ENCODE measurements at places on chromosomes 5 and 9.

- no peak for DNase-seq
Observed at GRCh38 chr9:93613791-93614190, 37.4 kb downstream of the PHF2 start.

DNA sequence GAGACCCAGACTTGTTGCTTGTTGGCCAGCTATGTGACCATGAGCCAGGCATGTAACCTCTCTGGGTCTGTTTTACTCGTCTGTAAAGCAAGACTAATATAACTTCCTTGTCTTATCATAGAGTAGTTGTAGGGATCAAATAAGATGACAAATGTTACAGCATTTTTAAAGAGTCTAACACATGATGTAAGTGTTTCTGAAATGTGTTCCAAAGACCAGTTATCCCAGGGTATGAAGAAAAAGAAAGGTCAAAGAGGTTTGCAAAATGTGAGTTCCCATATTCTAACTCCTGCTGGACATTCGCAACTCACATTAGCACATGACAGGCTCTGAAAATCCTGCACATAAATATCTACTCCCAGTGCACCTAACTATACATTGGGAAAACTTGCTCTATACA, 28.5 kb upstream of the MATR3 start:
- no peak for DNase-seq

DNA sequence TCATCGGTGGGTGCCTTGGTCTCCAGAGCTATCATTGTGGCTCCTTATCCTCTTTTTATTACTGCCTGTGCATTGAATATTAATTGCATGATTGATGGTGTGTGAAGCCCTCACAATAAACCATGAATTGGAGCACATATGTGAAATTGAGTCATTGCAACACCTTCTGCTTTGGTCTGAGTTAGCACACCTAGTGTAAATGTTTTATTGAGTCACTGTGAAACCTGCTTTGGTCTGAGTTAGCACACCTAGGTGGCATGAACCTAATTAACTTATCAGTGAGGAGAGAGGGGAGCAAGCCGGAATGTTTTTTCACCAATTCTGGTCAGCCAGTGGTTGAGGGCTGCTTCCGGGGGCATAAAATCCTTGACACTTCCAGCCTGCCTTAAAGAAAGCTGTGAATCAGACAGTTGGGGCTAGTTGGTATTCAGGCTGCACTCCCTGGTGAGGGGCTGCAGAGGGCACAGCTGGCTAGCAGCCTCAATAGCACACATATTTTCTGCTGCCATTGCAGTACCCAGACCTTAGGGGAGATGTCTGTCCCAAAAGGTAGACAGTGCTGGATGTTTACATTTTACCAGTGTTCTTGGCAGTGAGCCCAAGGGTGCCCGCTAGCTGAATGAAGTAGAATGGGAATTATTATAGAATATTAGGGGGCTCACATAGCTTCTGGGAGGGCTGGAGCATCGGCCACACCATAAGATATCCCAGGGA, 76.5 kb upstream of the GOLM1 start:
- DNase-seq: no peak

- no peak for DNase-seq
Observed at GRCh38 chr5:147860641-147861025, 17.9 kb upstream of the SCGB3A2 start.

DNA sequence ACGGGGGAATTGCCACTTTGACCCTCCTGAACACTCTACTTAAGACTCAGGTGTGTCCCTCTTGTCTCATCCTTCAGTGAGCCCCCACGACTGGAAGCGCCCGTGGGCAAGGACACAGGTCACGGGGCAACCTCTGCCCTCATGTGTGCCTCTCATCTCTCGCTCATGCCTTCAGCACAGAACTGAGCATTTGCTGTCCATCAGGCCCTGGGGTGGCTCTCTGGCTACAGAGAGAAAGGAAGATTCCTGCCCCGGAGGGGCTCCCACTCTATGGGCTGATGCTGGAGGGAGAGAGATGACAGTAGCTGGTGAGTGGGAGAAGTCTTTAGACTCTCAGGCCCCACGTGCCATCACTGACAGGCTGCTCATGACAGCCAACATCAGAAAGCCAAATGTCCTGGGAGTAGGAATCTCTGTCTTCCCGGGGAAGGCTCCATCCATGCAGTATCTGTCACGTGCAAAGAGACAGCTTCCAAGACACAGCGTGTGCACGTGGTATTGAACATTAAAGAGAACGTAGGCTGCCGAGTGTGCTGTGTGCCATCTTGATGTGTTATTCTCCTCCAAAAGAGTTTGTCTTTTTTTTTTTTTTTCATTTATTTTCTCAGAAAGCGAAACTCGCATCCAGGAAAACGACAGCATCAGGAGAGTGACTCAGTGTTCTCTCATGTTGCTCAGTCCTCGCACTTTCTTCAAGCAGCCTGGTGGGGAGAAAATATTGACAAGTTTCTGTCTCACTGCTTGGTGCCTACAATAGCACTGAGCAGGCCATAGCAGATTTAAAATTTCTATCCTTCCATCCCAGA, 190.5 kb downstream of the GAS1 start:
- no peak for DNase-seq

GRCh38 chr5:161420521-161420920, 126.0 kb downstream of the GABRB2 start:
- DNase-seq: no peak

All from PC-3 (cell line).